ENCODE measurements at places on chromosomes 16 and 17. TPM values are rescaled to one million over a fixed set of nuclear protein-coding genes. Genes with fewer than 3 reads are reported as not detected.

- no peak for DNase-seq
- no peaks in the 10 kb centered on the region for H3K27me3 ChIP-seq
Observed at GRCh38 chr16:50083996-50084395, 18.2 kb downstream of the HEATR3 start.

- H3K27ac ChIP-seq = no peak overlapping the region
- H3K4me3 ChIP-seq = no peak overlapping the region
- H3K36me3 ChIP-seq = no peaks in the 10 kb centered on the region
- H3K27me3 ChIP-seq = no peaks in the 10 kb centered on the region
- H3K4me1 ChIP-seq = no peaks in the 10 kb centered on the region
Observed at GRCh38 chr16:30112197-30113030, 923 bp downstream of the GDPD3 start.

DNA sequence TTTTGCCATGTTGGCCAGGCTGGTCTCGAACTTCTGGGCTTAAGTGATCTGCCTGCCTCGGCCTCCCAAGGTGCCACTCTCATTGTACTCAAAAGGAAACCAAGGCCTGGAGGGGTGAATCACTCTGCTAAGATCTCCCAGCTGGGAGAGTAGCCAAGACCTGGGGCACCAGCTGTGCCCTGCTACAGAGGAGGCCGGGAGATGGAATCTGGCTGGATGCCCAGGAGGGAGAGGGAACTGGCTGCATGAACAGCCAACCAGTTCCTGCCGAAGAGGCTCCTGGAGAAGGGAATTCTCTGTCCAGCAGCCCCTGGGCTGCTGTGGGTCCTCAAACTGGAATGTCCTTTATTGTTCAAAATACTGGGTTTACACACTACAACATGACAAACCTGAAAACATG lies 238.7 kb upstream of the CIBAR2 start:
- no peaks in the 10 kb centered on the region for H3K4me1 ChIP-seq
- H3K36me3 ChIP-seq = no peaks in the 10 kb centered on the region
- no peaks in the 10 kb centered on the region for H3K27me3 ChIP-seq
- H3K4me3 ChIP-seq = no peak overlapping the region
- H3K27ac ChIP-seq = no peak overlapping the region

DNA sequence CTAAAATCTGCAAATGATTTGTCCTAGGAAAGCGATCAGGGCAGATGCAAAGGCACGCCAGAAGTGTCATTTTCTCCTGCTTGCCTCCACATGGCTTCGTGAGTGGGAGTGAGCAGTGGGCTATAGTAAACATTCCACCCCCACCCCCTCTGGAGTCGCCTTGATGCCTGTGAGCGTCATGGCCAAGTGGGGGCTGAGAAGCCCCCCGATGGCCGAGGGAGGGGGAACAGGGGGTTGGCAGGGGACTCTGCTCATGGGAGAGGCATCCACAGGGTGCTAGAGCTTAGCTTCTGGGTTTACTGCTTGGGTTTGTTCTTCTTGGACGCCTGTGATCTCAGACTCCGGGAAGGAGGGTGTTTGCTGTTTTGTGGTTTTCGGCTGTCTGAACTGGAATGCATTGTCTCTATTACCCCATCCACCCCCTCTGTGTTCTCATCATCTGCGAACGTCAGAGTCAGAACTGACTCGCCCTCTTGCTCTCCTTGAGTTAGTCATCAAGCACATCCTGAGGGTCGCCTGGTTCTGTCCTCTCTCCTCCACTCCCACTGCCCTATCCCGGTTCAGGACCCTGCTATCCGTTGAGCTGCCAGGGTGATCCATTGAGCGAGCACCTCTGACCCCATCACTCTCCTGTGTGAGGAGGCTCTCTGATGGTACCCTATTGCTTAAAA lies 15.4 kb downstream of the TNS4 start:
- H3K4me1 ChIP-seq = no peaks in the 10 kb centered on the region
- DNase-seq = peak; percentile 85
- H3K36me3 ChIP-seq = no peaks in the 10 kb centered on the region
- H3K27ac ChIP-seq = peak overlapping the region; percentile 73
- H3K27me3 ChIP-seq = no peaks in the 10 kb centered on the region
- H3K4me3 ChIP-seq = no peak overlapping the region

- no peak for DNase-seq
- no peak overlapping the region for H3K27ac ChIP-seq
- no peaks in the 10 kb centered on the region for H3K27me3 ChIP-seq
- peaks cover 10% of the 10 kb centered on the region for H3K4me1 ChIP-seq
- no peaks in the 10 kb centered on the region for H3K36me3 ChIP-seq
Observed at GRCh38 chr17:51257150-51258081, 2.4 kb downstream of the MBTD1 start.

DNA sequence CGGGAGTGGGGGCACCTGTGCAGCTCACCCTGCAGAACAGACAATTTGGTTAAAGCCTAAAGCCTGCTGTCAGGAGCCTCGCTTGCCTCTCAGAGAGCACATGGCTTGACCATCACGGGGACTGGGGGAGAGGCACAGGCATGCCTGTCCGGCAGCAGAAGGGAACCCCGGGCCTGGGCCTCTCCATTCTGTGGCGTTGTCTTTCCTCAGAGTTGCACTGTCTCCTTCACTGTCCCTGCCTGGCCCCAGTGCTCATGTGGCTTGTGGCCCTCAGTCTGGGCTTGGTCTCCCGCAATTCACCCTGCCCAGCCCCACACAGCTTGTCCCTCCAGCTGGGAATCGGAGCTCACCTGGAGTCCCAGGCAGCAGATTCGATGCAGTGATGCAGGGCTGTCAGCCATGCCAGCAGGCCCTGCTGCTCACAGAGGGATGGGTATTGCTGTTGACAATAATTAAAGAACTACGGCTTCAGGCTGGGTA lies 189.9 kb downstream of the SEC14L1 start:
- no peak for DNase-seq
- H3K27ac ChIP-seq = no peak overlapping the region
- peaks cover 4% of the 10 kb centered on the region for H3K4me1 ChIP-seq

GRCh38 chr16:2914233-2914632 lies 2.5 kb downstream of the FLYWCH1 start:
- H3K27ac ChIP-seq = no peak overlapping the region
- H3K4me1 ChIP-seq = peaks cover 5% of the 10 kb centered on the region
- no peaks in the 10 kb centered on the region for H3K27me3 ChIP-seq
- H3K36me3 ChIP-seq = no peaks in the 10 kb centered on the region
- DNase-seq = no peak
- no peak overlapping the region for H3K4me3 ChIP-seq

- no peaks in the 10 kb centered on the region for H3K4me1 ChIP-seq
- H3K27ac ChIP-seq = no peak overlapping the region
Observed at GRCh38 chr17:35074711-35075707, 11.5 kb upstream of the RFFL start.

DNA sequence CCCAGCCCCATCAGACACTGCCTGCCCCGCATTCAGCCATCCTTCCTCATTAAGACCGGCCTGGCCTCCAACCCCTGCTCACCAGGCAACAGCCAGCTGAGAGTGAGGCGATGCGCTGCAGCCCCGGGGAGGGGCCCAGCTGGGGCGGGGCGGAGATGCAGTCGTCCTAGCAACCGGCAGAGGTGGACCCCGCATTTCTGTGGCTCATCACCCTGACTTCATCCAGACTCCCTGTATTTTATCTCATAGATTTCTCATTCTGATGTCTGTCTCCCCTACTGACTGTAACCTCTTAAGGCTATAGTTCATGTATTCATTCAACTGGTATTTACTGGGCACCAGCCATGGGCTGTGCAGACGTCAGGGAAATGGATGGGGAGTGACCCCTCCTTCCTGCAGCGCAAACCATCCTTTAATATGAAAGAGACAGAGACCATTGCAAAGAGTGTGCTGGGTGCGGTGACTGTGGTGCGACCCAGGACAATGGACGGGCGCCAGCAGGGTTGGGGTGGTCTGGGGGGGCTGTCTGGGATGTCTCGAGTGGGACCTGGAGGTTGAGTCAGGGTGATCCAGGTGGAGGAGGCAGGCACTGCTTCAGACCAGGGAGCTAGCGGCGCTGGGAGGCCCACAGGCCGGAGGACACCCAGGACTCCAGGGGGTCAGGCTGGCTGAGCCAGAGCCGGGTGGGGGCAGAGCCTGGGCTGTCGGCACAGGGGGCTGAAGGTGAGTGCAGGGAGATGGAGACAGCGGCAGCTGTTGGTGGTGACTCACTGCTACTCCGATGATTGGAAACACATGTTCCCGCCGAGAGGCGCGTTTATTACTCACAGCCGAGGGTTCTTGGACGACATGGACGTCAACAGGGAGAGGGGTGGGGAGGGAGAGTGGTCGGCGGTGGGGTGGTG lies 10.5 kb upstream of the TIMP2 start:
- H3K4me3 ChIP-seq = no peak overlapping the region
- H3K4me1 ChIP-seq = peaks cover 19% of the 10 kb centered on the region
- DNase-seq = peak; percentile 89
- H3K27ac ChIP-seq = peak overlapping the region; percentile 99
- H3K27me3 ChIP-seq = no peaks in the 10 kb centered on the region
- H3K36me3 ChIP-seq = no peaks in the 10 kb centered on the region

DNA sequence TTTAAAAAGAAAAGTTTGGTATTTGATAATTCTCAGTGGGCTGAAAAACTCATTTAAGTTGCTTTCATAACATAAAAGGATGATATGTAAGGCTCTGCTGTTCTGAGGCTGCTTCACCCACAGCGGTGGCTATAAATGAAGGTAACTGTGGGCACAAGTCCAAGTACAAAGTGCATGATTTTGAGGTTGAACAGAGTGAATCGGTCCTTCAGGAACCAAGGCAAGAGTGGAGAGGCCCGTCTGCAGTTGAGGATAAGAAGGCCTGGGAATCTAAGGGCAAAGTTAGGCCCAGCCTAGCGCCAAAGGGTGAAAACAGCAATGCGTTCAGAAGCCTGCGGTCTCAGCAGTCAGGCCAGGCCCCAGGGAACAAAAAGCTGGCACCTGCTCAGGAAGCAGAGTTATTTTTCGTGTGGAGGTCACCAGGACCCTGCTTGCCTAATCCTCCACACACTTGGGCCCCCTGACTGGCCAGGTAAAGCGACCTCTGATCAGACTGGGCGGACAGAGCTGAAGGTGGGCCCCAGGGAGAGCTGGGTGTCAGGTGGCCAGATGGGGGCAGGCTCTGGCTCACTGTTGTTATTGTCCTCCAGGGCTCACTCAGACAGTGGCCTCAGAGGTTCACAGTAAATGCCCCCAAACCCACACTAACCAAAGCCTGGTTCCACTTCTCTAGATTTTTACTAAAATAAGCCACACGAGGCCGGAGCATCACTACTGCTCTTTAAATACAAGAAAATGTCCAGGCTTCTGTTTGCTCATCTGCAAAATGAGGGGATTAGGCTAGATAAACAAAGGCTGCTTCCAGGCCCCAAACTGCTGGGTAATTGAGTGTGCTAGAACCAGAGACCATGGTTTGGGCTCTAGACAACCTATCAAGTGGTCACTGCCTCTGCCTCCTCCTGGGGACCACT lies 46.5 kb downstream of the TEX2 start:
- DNase-seq = peak; percentile 56
- H3K36me3 ChIP-seq = no peaks in the 10 kb centered on the region
- peak overlapping the region; percentile 85 for H3K27ac ChIP-seq
- no peak overlapping the region for H3K4me3 ChIP-seq
- no peaks in the 10 kb centered on the region for H3K27me3 ChIP-seq

DNA sequence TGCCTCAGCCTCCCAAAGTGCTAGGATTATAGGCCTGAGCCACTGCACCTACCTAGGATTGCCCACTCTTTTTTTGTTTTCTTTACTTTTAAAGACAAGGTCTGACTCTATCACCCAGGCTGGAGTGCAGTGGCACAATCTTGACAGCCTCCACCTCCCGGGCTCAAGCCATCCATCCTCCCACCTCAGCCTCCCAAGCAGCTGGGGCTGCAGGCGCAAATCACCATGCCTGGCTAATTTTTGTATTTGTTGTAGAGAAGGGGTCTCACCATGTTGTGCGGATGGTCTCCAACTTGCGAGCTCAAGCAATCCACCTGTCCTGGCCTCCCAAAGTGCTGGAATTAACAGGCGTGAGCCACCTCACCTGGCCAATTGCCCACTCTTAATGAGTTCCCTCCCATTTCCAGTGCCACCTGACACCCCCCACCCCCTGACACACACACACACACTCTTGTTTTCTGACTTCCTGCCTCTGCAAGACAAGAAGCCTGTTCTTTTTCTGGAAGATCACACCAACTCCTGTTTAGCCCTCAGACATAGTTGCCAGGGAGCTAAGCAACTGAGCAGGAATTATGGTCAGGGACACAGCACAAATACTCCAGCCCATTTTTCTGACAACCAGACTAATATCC lies 2.6 kb downstream of the OVCA2 start:
- no peaks in the 10 kb centered on the region for H3K36me3 ChIP-seq
- no peaks in the 10 kb centered on the region for H3K27me3 ChIP-seq
- H3K4me1 ChIP-seq = peaks cover 16% of the 10 kb centered on the region
- no peak for DNase-seq

DNA sequence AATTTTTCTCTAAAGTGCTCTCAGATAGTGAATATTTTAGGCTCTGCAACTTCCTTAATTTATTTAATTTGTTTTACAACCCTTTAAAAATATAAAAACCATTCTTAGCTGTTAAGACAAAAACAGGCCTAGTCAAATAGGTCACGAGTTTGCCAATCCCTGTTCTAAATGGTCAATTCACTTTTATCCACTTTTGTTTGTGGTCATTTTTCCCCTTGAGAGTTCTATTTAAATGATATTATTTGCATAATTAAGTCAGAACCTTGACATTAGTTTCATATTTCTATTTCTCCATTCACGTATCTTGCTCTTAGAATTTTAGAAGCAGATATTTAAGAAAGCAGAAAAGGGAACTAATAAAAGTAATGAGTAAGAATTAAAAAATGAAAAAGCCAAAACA lies 4.0 kb downstream of the AMFR start:
- DNase-seq = no peak
- no peaks in the 10 kb centered on the region for H3K36me3 ChIP-seq
- no peak overlapping the region for H3K4me3 ChIP-seq
- no peaks in the 10 kb centered on the region for H3K4me1 ChIP-seq
- no peak overlapping the region for H3K27ac ChIP-seq
- no peaks in the 10 kb centered on the region for H3K27me3 ChIP-seq

- peaks cover 10% of the 10 kb centered on the region for H3K4me1 ChIP-seq
- H3K27me3 ChIP-seq = no peaks in the 10 kb centered on the region
- H3K27ac ChIP-seq = peak overlapping the region; percentile 94
- no peak overlapping the region for H3K4me3 ChIP-seq
Observed at GRCh38 chr17:42311240-42312034, 23.1 kb downstream of the STAT5A start.

PERCC1 gene
- total RNA-seq = not detected

NXPH3 gene
- total RNA-seq = 5.8 TPM

CHMP6 gene
- total RNA-seq = 20.3 TPM

TBC1D3G gene
- not detected for total RNA-seq

C16orf95 gene
- total RNA-seq = 3.2 TPM

KRT33A gene
- total RNA-seq = not detected

TBC1D3B gene
- not detected for total RNA-seq

HOXB4 gene
- not detected for total RNA-seq

CAPN15 gene
- total RNA-seq = 27.7 TPM

CHAD gene
- not detected for total RNA-seq

TBC1D3E gene
- total RNA-seq = not detected

All from uterus (tissue), 4 donors.